ENCODE measurements at places on chromosomes 7 and 10.

- no peak for DNase-seq
Measured at GRCh38 chr10:17237915-17238444, 9.9 kb downstream of the VIM start.

- DNase-seq: no peak
Measured at GRCh38 chr7:101869026-101869900, 51.8 kb downstream of the CUX1 start.

DNA sequence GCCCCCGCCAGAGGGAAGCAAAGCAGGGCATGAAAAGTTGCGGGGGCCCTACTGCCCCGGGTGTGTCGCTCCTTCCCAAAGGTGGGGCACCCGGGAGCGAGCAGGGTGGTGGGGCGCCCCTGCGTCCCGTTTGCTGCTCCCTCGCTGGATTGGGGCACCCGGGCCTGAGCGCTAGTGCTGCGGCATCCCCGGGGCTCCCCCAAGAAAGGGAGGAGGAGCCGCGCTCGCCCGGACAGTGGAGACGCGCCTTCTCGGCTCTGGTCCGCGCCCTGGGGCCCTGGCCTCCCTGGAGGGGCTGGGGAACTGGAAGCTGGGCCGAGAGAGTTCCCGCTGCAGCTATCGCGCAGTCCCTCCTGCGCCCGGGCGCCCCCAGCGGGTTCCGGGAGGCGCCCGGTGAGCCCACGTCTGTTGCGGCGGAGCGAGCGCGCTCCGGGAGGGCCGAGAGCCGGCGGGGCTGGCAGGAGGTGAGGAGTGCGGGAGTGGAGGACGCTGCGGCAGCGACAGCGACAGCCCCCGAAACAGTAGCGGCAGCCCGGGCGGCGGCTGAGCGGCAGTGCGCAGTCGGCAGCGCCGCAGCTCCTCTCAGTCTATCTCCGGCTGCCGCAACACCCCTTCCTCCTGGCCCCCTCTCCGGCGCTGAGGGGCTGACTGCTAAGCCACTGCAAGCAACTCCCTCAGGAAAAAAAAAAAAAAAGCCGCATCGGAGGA, 504 bp upstream of the BMPER start:
- no peak for DNase-seq

GRCh38 chr7:102320601-102321350, 34.1 kb downstream of the SH2B2 start:
- DNase-seq: no peak

- no peak for DNase-seq
Measured at GRCh38 chr10:6987536-6987945, 407.5 kb upstream of the PRKCQ start.

Data from CMK (cell line).